ENCODE measurements at places on chromosomes 12 and 14. TPM values are rescaled to one million over a fixed set of nuclear protein-coding genes. Genes with fewer than 3 reads are reported as not detected.

Gene TCL1B
- not detected for total RNA-seq

Gene JPH4
- total RNA-seq = not detected

Gene TAS2R46
- total RNA-seq = 0.89 TPM

Gene TMEM233
- not detected for total RNA-seq

Gene RGS6
- not detected for total RNA-seq

Gene KRT6C
- not detected for total RNA-seq

Gene NPFF
- not detected for total RNA-seq

Gene LIN7A
- 4.0 TPM for total RNA-seq

Gene NTF3
- total RNA-seq = 1.7 TPM
